Midbrain (tissue), 1 donor: ENCODE measurements at places on chromosomes 2 and 18.

GRCh38 chr2:1282552-1282951, 130.7 kb upstream of the TPO start:
- no peak for DNase-seq

GRCh38 chr2:156657809-156658208, 221.6 kb downstream of the GPD2 start:
- no peak for DNase-seq

- no peak for DNase-seq
Measured at GRCh38 chr2:25576596-25576995, 96.8 kb downstream of the DTNB start.

DNA sequence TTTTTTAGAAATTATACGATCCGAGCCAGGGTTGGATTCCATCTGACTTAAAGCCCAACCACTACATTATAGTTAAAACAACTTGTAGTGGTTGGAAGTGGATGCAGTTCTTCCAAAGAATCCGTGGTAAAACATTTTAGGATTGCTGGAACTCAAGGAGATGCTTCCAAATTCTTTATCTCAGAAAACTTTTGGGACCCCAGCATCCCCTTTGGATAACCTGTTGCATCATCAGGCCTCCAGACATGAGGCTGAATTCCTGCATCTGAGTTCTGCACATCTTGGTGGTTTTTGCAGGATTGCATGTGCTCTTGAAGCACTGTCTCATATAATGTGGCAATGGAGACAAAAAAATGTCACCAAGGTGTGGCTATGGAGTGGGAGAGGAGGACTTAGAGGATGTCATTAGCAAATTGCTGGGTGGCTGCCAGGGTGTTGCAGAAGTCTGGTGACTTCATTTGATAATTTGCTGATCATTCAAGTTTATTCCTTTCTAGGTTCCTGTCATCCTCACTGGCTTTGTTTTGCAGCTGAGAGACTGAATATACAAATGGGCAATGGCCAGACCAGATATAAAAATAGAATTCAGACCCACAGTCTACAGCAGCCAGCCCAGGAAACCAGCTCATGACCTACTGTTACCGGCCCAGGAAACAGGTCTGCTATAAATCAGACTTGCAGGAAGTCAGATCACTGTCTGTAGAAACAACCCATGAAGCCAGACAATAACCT, 207.7 kb downstream of the BCL2 start:
- DNase-seq: no peak

GRCh38 chr18:55869556-55870501, 281.8 kb upstream of the TCF4 start:
- no peak for DNase-seq

DNA sequence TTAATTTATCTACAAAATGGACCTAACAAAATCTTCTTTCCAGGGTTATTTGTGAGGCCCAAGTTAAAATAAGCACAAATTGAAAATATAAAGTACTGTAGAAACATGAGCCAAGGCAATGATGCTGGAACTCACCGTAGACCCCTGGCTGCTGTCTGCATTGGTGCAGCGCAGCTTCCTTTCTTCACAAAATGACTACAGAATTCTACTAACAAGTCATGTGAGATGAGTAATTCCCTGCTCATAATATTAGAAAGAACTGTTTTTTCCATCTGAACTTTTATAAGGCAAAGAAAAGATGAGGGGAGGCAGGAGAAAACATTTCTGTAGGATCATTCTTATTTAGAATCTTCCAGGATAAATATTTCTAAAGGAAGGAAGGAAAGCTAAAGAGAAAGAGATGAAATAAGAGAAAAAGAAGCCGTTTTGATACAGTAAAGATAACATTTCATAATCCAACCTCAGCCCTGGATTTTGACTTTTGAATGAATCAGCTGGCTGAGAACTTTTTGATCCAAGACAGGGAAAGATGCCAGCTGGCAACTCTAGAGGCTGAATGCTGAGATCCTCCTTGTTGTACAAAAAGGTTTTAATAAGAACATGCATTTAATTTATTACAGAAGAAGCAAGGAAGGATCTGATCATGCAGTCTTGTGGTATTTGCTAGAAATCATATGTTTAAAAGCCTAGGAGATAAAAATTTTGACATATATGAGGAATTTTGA, 183.9 kb upstream of the KLHL14 start:
- DNase-seq: no peak

GRCh38 chr2:220893411-220893810, 678.7 kb downstream of the EPHA4 start:
- no peak for DNase-seq

- DNase-seq: no peak
Measured at GRCh38 chr2:224956706-224957105, 85.6 kb downstream of the DOCK10 start.

DNA sequence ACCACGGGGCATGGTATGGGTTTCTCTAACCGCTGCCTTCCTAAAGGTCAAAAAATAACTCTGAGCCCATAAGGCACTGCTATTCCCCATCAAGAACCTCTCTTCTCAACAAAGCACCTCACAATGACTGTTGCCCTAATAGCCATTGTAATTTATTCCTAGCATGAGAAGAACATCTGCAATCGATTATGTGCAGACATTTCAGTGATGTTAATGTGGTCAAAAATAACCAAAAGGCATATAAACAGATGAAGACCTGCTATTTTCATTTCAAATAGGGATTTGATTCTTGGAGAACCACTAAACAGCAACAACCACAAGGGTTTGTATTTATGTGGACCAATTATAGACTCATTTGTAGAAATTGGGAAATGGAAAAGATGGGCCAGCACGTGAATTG, 356.6 kb downstream of the FBXO15 start:
- no peak for DNase-seq

DNA sequence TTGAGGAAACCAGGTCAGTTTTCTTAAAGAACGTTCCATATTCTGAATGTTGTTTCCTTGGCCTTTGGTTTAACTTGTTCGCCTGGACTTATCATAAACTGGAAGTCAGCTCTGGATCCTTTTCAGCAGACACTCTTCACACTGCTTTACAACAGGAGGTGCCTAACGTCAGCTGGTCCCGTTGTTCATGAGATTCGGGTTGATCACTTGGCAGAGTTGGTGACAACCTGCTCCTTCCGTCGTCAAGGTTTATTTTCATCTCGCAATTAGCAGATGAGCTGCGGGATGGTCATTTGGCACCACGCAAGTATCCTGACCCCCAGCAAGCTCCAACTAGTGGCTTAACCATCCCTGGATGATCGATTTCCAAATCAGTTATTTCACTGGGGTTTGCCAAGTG, 23.0 kb upstream of the BIN1 start:
- no peak for DNase-seq

DNA sequence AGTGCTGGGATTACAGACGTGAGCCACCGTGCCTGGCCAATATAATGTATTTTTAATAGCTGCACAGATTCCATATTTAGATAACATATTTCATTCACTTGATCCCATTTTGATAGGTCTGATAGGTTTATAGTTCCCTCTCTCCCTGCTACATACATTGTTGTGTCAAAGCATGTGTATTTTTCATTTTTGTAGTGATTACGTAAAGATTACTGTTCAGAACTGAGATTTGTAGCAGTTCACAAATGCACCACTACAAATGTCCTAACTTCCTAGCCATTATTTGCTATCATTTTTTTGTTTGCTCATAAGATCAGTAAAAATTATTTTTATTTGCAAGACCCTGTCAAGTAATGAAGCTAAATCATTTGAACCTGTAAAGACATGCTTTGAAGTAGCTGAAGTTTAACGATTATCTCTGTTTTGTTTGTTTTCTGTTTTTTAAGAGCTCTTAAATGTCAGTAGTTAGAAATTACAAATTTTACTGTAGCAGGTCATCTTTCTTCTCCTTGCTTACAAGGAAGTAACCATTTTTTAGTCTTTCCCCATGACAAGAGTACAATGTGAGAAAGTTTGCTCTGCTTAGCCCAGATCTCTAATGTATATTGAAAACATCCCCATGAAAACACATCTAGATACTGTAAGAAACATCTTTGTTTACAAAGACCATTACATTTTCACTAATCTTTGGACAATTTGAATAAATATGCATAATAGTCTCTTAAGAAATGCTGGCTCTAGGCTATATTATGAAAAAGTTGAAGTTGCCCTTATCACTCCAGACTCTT, 54.1 kb downstream of the EML4 start:
- DNase-seq: no peak

DNA sequence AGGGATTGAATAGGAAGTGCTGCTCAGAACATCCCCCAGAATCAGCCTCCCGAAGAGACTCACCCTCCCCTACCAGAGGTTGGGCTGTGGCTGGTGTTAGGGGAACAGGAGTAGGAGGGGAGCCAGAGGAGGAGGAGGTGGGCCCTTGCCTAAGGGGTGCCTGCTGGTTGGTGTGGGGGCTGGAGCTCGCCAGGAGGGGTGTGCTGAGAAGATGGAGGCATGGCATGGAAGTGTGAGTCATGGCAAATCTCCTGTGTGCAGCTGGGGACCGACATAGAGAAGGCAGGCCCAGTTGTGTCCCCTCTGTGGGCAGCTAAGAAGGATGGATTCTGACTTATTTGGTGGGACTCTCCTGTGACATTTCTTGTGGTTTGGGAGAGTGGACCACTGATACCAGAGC, 73.7 kb downstream of the DGKD start:
- DNase-seq: no peak

DNA sequence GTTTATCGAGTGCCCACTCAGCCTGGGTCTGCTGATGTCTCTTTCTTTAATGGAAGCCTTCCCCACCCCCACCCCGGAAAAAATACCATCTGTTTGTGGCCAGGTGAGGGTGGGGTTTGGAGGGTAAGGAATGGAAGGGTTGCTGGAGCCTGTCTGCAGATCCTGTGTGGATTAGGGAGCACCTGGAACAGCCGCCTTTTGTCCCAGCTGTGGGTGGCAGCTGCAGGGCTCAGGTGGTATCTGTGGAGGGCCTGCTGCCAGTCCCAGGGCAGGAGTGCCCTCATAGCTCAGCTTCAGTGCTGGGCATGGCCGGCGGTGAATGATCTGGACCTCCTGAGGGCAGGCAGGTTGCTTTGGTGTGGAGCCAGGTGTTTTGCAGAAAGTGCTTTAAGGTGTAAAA, 45.3 kb downstream of the IMPA2 start:
- no peak for DNase-seq

DNA sequence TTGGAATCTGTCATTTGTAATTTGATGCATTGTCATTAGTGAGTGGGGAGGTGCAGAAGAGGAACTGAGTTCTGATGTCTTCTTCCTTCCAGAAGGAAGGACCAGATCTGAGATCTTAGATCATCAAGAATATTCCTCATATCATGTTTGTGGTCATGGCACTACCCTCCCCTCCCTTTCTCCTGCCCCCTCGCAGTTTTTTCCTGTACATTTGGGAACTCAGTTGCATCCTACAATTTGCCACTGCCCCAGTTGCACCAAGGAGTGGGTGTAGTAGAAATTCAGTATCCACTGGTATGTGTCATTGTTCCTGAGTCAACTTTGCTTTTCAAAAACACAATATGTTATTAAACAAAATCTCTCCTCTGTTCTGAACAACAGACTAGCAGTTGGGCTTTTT, 26.6 kb upstream of the ACVR1 start:
- no peak for DNase-seq

GRCh38 chr2:156435396-156435717, 822 bp upstream of the GPD2 start:
- DNase-seq: no peak

DNA sequence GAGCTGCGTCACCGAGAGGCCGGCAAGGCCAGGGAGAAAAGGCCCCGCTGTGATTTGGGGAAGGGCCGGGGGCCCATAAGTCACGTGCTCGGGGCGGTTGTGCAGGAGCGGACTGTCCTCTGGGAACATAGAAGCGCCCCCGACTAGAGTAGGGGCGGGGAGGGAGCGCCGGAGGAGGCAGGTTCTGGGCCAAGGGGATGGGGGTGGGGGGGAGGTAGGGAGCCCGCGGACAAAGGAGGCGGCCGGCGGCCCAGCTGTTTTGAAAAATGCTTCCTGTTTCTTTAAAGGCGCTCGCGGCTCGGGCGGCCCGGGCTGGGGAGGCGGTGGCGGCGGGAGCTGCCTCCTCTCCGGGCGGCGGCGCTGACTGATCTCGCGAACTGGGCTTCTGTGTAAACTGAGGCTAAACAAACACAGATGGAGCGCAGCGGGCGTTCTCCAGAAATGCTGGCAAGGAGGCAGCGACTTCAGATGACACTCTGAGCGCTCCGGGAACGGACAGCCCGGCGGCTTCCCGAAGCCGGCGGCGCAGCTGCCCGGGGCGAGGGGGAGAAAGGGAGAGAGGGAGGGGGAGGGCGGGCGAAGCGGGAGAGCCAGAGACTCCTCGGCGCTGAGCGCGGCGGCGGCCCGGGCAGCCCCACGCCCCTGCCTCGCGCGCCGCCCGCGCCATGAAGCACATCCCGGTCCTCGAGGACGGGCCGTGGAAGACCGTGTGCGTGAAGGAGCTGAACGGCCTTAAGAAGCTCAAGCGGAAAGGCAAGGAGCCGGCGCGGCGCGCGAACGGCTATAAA, at the start of gene ATOH8:
TSS of gene ATOH8 (plus strand) at position 467 of the 788 bp plus-strand sequence. CDS start at position 666, 199 bp downstream.
- DNase-seq: peak; percentile 82

DNA sequence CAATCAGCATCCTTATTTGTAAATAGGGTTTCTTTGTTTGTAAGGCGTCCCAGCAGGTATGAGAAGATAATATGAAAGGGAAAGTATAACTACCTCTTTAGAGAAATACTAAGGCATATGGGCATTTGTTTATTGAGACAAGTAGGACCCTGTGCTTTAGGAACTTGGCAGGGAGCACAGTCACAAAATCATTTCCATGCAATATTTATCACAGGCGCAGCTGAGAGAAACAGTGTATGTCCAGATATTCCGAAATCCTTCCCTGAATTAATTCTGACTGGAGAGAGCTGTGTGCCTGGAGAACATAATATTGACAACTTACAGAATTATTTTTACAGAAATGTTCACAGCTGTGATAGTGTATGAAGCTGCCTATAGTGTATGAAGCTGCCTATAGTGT, 416.7 kb downstream of the THSD7B start:
- DNase-seq: no peak

DNA sequence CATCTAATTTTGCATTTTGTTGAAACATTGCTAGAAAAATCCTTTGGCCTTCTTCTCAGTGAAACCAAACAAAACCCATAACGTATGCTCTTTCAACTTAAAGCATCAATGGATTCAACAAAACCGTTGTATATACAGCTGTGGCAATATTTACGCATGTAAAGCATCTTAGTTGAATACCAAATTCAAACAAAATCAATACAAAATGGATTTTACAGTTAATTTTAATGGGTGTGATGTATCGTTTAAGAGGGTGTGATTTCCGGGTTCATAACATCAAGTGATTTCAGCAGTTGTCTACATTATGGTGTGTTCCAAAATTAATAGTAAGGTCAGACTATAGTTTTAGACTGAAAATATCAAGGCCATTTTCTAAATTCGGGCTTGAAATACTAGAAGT, 198.2 kb downstream of the TGIF1 start:
- no peak for DNase-seq

DNA sequence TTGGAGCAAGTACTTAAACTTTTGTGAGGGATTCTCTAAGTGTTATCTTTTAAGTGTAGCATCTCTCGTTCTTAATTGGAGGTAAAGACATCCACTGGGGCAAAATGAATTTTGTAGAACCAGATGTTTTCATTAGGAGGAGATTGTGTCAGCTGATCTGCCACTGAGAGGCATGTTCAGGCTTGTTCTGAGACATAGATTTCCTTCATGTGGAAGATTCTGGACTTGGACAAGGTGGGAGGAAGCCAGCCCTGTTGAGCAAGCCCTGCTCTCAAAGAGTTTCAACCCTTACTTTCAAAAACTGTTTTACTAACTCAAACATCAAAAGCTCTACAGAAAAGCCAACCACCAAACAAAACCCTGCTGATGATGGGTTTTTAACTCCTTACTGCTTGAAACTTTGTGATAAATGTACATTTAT, 6.5 kb downstream of the MAP4K4 start:
- peak; percentile 49 for DNase-seq

GRCh38 chr2:170141865-170142264, 36.1 kb upstream of the MYO3B start:
- DNase-seq: no peak

- no peak for DNase-seq
Measured at GRCh38 chr2:102832789-102833188, 71.0 kb downstream of the TMEM182 start.
